ENCODE measurements at places on chromosomes 11 and 22. TPM values are rescaled to one million over a fixed set of nuclear protein-coding genes. Genes with fewer than 3 reads are reported as not detected.

The DRD4 gene
- 1.3 TPM for polyA plus RNA-seq

DNA sequence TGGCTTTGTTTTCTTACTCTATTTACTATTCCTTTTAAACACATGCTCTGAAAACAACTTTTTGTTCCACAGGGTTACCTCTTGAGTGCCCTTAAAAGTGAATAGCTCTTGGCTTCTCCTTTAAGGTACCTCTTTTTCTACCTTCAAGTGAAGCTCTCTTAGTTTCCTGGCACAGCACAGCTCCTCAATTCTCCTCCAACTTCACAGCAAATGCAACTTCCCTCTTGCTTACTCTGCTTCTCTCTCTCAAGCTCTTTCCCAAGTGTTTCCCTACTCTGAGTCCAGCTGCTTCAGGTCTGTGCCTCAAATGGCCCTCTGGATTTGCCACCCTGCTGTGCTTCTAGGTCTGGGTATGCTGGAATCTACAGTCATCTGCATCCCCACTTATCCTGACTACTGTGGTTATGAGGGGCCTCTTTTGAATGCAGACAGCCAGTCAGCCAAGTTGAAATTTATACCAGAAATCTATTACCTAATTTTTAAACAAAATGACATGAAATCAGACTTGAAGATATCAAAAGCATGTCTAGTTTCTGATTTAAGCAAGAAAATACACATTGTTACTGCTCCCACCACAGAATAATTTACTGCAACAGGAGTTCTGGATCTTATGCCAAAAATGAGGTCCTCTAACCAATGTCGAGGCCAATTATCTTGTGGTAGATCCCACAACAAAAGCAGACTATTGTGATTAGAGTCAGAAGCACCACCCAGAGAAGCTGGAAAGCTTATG lies 371.1 kb downstream of the SOX6 start:
- H3K27me3 ChIP-seq = no peaks in the 10 kb centered on the region
- no peak overlapping the region for H3K27ac ChIP-seq
- DNase-seq = no peak

The FOLR1 gene
- 1.9 TPM for polyA plus RNA-seq

DNA sequence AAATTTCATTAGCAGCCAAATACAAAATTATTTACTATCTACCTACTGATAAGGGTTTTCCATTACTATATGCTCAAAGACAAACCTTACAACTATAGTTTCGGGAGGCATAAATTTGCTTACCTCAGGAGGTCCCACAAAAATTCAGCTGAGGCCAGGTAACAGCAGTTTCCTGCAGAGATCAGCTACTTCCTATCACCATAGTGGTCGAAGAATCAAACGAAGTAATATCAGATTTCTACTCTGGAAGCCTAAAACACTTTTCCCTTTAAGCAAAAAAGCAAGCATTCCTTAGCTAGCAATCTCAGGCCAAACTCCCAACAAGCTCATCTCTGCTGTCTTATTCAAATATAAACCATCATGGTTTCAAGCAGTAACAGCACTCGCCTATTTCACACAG lies 3.1 kb downstream of the NAP1L4 start:
- peaks cover 26% of the 10 kb centered on the region for H3K4me1 ChIP-seq
- peaks cover 11% of the 10 kb centered on the region for H3K36me3 ChIP-seq
- H3K27ac ChIP-seq = peak overlapping the region; percentile 97
- no peaks in the 10 kb centered on the region for H3K27me3 ChIP-seq
- peak; percentile 17 for DNase-seq

- no peaks in the 10 kb centered on the region for H3K27me3 ChIP-seq
- no peak overlapping the region for H3K4me3 ChIP-seq
- peaks cover 76% of the 10 kb centered on the region for H3K4me1 ChIP-seq
- H3K36me3 ChIP-seq = no peaks in the 10 kb centered on the region
- no peak for DNase-seq
Observed at GRCh38 chr11:125071846-125072217, 8.7 kb downstream of the SLC37A2 start.

GRCh38 chr11:64694026-64694755 lies 28.8 kb downstream of the NRXN2 start:
- H3K36me3 ChIP-seq = no peaks in the 10 kb centered on the region
- peaks cover 75% of the 10 kb centered on the region for H3K27me3 ChIP-seq

DNA sequence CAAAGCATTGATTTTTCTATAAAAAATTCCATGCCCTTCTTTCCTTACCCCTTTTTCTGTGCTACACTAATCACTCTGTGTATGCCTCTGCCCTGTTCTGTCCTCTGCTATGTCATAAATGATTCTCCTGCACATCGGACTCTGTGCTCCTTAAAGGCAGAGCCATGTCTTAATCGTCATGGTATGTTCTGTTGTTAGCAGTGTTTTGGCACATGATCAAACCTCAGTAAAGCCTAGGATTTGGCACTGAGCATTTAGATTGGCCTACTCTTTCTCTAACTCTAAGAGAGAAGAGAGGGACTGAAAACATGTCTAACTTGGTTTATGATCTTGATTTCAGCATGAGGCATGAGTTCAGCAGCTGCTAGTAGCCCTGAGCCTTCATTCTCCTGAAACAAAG lies 266.9 kb downstream of the AASDHPPT start:
- H3K27ac ChIP-seq = no peak overlapping the region
- H3K4me3 ChIP-seq = no peak overlapping the region
- no peaks in the 10 kb centered on the region for H3K27me3 ChIP-seq
- no peaks in the 10 kb centered on the region for H3K36me3 ChIP-seq

The NAALAD2 gene
- polyA plus RNA-seq = 5.1 TPM

DNA sequence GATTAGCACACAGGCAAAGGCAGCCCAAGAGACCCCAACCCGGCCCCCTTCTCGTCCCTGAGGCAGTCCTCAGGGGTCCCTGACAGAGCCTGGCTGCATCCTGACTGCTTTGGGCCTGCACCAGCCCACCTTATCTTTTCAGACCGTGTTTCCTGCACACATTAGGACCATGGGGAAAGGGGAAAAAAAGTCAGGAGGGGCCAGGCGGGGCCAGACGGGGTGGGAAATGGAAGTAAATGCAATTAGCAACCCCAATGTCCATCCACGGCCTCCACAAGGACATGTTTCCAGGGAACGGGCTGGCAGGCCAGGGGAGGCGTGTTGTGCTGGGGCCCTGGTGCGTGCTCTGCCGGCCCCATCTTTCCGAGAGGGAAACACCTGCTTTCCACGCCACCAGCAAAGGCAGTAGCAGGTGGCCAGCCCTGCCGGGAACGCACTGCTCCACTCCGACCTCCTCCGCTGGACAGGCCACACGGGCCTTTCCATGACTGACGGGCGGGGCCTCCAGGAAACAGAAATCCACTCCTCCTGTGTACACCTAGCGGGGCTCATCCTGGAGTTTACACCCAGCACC lies 7.4 kb downstream of the EHD1 start:
- peak overlapping the region; percentile 16 for H3K4me3 ChIP-seq
- peak overlapping the region; percentile 78 for H3K27ac ChIP-seq
- H3K36me3 ChIP-seq = peaks cover 58% of the 10 kb centered on the region
- no peak for DNase-seq
- no peaks in the 10 kb centered on the region for H3K27me3 ChIP-seq
- peaks cover 72% of the 10 kb centered on the region for H3K4me1 ChIP-seq

- no peak overlapping the region for H3K27ac ChIP-seq
- H3K36me3 ChIP-seq = no peaks in the 10 kb centered on the region
- H3K4me3 ChIP-seq = no peak overlapping the region
- peak; percentile 42 for DNase-seq
Observed at GRCh38 chr11:129143335-129143734, 48.8 kb downstream of the ARHGAP32 start.

DNA sequence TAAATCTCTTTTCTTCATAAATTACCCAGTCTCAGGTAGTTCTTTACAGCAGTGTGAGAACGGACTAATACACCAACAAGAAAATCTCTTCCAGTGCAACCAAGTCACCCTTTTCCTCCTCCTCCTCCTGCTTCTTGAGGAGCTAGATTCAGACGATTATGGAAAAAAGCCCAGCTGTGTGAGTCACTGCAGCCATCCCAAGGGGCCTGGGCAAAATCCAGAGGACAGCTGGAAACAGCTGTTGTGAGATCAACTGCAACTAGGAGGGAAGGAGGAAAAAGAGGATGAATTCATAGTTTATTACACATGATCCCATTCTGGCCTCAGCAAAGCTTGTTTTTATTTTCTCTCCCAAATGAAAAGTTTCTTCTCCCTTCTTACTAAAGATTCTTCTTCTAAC lies 32.9 kb downstream of the RBFOX2 start:
- H3K27ac ChIP-seq = peak overlapping the region; percentile 59
- no peak overlapping the region for H3K4me3 ChIP-seq
- peaks cover 7% of the 10 kb centered on the region for H3K4me1 ChIP-seq
- no peaks in the 10 kb centered on the region for H3K27me3 ChIP-seq
- peak; percentile 68 for DNase-seq

GRCh38 chr11:91608677-91609076 lies 615.9 kb upstream of the FAT3 start:
- H3K27me3 ChIP-seq = no peaks in the 10 kb centered on the region
- no peak overlapping the region for H3K27ac ChIP-seq
- no peaks in the 10 kb centered on the region for H3K4me1 ChIP-seq
- DNase-seq = no peak

The HORMAD2 gene
- not detected for polyA plus RNA-seq

The CTSW gene
- polyA plus RNA-seq = 2.4 TPM

The B4GALNT4 gene
- polyA plus RNA-seq = 24.0 TPM

GRCh38 chr11:2701898-2702434 lies 2.2 kb upstream of the KCNQ1OT1 start:
- H3K27ac ChIP-seq = peak overlapping the region; percentile 89
- peaks cover 31% of the 10 kb centered on the region for H3K4me1 ChIP-seq
- DNase-seq = no peak
- H3K36me3 ChIP-seq = no peaks in the 10 kb centered on the region

The GCAT gene
- polyA plus RNA-seq = 9.2 TPM

DNA sequence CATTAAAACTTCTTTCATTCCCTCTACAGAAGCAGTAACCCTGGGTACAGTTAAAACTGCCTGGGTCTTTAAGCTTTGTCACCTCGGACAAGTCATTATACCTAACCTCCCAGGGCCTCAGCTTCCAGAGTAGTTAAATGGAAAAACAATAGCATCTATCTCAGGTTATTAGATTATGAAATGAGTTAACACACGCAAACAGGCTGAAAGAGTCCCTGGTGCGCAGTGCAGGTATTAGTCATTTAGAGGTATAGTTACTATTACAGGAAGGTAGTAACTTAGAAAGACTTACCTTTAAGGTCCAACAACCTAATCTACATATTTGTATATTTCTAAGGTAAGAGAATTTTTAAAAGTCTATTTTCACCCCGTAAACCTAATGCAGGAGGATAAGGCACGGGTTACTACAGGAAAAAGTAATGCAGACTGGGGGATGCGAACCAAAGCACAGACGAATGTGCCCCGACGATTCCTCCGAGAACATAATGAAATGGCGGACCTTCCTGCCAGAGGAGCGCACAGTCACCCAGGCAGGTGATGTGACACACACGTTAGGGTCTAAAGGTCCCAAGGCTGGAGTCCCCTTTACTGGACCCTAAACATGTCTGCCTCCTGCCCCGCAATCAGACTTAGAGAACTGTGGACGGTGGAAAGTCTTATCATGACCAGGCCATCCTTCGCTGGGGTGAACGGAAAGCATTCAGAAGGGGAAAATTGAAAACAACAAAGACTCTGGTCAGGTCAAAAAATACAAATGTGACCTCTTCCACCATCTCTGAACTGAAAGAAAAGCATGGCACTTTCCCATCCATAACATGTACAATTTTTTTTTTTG lies 1.3 kb downstream of the NAP1L4 start:
- peak; percentile 72 for DNase-seq
- peak overlapping the region; percentile 97 for H3K27ac ChIP-seq
- H3K4me3 ChIP-seq = peak overlapping the region; percentile 90
- peaks cover 10% of the 10 kb centered on the region for H3K36me3 ChIP-seq
- H3K27me3 ChIP-seq = no peaks in the 10 kb centered on the region

DNA sequence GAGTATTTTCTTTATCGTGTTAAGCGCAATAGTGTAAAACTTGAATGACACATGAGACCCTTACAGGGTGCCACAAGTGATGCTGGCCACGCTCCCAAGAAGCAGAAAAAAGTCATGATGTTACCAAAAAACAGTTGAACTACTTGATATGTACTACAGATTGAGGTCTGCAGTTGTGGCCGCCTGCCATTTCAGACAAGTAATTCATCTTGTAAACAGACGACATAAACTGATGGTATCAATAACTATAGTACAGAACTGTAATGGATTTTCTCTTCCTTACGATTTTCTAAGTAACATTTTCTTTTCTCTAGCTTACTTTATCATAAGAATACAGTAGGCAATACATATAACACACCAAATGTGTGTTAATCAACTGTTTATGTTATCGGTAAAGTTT lies 5.5 kb downstream of the CD59 start:
- H3K27me3 ChIP-seq = no peaks in the 10 kb centered on the region
- no peak for DNase-seq
- no peak overlapping the region for H3K4me3 ChIP-seq
- peaks cover 4% of the 10 kb centered on the region for H3K36me3 ChIP-seq
- H3K27ac ChIP-seq = no peak overlapping the region
- H3K4me1 ChIP-seq = peaks cover 8% of the 10 kb centered on the region

The OOSP4B gene
- not detected for polyA plus RNA-seq

The SMIM35 gene
- polyA plus RNA-seq = 0.46 TPM

The C11orf16 gene
- 0.12 TPM for polyA plus RNA-seq

The MS4A3 gene
- polyA plus RNA-seq = 0.24 TPM
